Foreskin keratinocyte (primary cell): ENCODE measurements at places on chromosomes 3 and 15.

DNA sequence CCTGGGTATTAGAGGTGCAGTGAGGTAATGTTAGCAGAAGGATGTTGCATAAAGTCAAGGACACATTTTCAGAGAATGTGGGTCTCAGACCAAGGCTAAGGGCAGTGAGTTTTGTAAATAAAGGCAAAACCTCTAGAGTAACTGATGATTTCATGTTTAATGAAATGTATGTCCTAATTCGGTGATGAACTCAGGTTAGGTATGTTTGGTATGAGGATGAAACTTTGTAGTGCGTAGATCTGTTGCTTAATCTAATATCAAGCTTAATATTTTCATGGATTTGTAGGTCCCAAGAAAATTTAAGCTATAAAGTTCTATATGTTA lies 3.6 kb downstream of the USP50 start:
- DNase-seq: peak; percentile 22

DNA sequence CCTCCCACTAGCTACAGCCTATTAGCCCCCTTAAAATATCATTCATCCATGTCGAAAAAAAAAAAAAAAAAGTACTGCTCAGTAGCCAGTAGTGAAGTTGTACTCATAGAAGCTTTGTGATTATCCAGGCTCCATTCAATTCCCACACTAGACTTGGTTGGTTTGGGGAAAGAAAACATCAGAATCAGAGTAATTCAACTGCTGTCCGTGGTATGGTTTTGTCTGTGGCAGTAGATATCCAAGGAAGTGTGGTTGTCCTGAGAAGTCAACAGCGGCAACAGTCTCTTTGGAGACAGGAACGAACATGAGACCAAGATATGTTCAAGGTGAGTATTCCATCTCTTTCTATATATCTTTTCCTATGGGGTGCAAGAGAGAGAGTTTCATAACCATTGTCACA lies 99.2 kb downstream of the GOLIM4 start:
- DNase-seq: no peak

DNA sequence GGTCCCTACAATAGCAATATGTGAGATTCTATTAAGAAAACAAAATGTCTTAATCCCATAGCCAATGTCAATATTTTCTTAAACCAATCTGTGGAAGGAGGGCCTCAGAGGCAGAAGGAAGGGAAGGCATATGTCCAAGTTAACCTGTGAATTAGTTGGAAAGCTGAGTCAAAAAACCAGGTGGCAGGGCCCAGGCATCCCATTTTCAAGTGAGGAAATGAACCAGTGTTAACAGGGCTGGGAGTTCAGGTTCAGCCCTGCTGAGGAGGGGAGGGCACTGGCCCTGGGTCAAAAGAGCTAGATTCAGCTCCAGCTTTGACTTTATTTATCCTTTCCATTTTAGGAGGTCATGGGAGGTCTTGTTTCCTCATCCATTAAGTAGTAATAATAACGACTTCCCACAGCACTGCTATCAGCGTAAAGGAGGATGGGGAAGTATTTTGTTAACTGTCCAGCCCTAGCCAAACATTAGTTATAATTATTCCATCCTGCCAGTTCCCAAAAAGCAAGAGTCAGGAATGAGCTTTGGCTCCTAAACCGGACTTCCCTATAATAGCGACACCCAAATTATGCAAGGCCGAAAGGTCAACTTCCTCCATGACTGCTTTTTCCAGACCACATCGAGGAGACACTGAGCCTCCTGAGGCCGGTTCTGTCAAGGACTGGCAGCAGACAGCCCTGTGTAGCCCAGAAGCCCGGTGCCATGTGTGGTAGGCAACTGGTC lies 3.2 kb downstream of the MASP1 start:
- no peak for DNase-seq

GRCh38 chr15:67900621-67901147 lies 60.8 kb upstream of the RNU6-1 start:
- DNase-seq: no peak

DNA sequence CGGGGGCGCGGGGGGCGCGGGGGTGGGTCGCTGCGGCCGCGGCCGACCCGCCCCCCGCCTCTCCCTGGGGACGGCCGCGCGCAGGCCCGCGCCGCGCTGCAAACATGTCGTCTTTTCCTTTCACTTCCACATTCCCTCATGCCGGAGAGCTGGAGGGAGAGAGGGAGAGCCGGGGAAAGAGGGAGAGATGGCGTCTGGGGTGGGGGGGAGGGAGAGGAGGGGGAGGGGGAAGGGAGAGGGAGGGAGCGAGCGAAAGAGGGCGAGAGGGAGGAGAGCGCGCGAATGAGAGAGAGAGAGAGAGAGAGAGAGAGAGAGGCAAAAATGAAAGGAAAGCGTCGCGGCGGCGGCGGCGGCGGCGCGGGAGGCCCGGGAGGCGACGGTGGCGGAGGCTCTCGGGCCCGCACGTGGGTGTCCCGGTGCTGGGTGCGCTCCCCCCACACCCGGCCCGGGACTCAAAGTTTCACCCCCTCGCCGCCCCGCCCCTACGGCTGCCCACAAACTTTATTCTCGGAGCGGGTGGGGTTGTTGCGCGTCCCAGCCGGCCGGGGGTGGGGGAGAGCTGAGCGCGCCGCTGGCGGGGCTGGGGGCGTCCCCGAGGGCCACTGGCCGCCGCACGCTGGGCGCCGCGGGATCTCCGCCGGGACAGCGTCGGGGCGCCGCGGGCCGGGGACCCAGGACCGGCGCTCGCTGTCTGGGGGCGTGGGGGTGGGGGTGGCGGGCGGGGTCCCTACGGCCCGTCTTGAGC lies 731 bp downstream of the ZNF710 start:
- no peak for DNase-seq

- DNase-seq: no peak
These were observed 114.0 kb downstream of the RFTN1 start for GRCh38 chr3:16399473-16399872.
